Activated CD4-positive, alpha-beta T cell treated with anti-CD3 and anti-CD28 coated beads, Interleukin-2, Interleukin-6, amounts not matched to agents 100 ng/mL and 50 ng/mL, durations not matched to agents 16 hours and 8 hours (primary cell): ENCODE measurements at places on chromosomes 4 and X.

DNA sequence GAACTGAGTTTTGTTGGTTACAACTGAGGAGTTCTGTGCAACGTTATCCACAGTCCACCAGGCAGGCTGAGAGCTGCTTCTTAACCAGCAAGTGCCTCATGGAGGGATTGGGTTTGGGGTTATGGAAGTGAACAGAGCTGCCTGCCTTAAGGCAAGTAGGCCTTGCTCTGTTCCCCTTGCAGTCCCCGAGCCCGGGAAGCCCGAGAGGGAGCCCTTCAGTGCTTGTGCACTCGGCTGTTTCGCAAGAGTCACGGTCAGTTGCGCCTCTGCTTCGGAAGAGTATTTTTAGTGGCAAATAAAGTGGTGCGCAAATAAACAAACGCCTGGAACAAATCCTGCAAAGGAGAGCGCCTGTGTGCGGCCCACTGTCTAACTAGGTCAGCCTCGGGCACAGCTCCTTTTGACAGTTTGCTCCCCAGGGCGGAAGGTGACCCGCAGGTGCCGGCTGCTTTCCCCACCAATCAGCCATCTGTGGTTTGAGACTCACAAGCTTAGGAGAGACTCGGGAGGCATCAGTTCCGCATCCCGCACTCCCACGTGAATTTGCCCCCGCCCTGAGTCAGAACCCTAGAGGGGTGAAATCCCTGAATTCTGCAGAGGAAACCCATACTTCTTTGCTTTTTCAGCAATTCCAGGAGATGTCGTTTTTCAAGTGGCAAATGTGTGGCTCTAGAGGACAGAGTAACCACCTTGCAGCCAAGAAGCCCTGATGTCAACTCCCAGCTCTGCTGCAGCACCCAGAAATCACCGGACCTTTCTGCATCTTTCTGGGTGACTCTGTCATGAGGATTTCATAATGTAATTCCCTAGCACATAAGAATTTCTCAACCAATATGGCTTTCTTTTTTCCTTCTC is 56.8 kb downstream of the LGI2 start:
- no peak for DNase-seq

GRCh38 chr4:99417125-99417524 is 18.0 kb downstream of the ADH7 start:
- DNase-seq = no peak

DNA sequence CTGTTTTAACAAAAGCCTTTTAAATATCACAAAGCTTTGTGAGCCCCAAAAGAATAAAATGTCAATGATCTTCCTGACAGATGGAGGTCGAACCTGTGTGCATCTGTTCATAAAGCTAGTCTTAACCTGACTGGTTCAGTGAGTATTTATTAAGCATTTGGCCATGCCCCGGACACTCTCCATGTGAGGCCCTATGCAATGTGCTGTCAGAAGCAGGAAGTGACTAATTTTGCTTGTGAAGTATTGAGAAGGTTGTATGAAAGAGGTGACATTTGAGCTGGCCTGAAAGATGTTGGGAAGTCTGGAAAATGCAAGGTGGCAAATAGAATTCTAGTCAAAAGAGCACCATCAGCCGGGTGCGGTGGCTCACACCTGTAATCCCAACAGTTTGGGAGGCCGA is 171.4 kb downstream of the MSL3 start:
- DNase-seq = no peak

GRCh38 chr4:1317177-1318045 is 27.7 kb downstream of the MAEA start:
- DNase-seq = no peak

- DNase-seq = no peak
Observed at GRCh38 chr4:139817657-139818452, 152.2 kb downstream of the MGST2 start.

- no peak for DNase-seq
Observed at GRCh38 chr4:176563591-176563990, 229.1 kb downstream of the VEGFC start.

GRCh38 chr4:176792326-176793059 is at the start of gene VEGFC:
Gene VEGFC, minus strand, starts transcription at chr4:176792922. Its CDS starts 611 bp downstream, at chr4:176792311.
- peak; percentile 38 for DNase-seq

GRCh38 chrX:9794495-9794894 is 8.3 kb downstream of the SHROOM2 start:
- DNase-seq = no peak

- DNase-seq = no peak
Observed at GRCh38 chr4:5137927-5138326, 86.6 kb downstream of the STK32B start.

DNA sequence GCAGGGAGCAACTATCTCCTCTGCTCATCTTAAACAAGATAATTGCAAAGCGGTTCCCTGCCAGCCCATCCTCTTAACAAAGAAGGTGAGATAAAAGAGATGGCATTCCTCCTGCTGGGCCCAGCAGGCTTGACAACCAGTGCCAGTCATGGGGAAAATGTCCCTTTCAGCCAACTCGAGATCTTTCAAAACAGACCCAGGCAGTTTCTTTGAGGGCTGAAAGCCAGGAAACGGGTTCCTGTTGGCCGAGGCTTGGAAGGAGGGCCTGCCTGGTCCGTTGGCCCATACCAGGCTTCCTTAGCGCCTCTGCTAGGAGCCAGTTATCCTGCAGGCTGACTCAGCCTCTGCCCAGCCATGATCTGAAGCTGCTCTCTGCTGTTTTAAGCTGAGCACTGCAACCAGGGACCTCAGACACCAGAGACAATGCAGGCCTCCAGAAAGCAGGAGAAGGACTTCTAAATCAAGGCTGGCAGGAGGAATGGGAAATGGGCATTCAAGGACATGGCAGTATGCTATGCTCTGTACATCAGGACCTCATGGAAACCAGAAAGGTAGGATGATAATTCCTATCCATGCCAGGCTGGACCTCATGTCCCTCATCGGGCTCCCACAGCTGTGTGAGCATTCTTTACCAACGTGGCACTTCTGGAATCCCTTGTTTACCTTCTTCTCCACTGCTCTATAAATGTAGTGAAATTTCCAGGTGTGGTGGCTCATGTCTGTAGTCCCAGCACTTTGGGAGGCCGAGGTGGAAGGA is 42.4 kb upstream of the SLC2A9 start:
- DNase-seq = no peak

DNA sequence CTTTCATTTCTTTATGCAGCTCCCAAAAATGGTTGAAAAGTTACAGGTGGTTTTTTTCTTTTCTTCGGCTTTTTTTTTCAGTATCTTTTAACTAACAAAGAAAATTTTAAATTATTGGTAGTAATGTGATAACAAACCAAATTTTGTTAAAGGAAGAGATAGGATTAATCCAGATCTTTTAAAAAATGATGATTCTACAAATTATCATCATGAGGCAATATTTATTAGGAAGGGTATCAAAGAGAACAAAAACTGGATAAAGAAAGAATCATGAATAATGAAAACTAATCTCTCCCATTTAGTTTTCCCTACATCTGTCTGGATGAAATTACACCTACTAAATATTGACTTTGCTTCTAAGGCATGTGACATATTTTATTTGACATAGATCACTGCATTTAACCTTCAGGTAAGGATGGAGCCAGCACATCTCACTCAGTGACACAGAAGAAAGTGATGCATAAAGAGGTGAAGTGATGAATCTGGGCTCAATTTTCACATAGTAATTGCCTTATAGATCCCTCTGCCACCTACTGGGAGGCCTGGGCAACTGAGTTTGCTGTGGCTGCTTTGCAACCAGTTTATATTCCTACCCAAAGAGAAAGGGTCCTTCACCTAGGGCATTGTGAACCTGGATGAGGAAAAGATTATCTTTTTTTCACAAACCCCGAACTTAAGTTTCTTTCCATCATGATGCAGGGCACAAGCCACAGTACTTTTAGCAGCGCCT is 155.6 kb downstream of the HNRNPD start:
- DNase-seq = peak; percentile 16

GRCh38 chr4:168604496-168605373 is 107.9 kb downstream of the PALLD start:
- no peak for DNase-seq

DNA sequence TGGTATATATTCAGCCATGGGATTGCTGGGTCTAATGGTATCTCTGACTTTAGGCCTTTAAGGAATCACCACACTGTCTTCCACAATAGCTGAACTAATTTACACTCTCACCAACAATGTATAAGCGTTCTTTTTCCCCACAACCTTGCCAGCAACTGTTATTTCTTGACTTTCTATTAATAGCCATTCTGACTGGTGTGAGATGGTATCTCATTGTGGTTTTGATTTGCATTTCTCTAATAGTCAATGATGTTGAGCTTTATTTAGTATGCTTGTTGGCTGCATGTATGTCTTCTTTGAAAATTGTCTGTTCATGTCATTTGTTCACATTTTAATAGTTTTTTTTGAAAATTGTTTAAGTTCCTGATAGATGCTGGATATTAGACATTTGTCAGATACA is 235.2 kb downstream of the HEPH start:
- no peak for DNase-seq

DNA sequence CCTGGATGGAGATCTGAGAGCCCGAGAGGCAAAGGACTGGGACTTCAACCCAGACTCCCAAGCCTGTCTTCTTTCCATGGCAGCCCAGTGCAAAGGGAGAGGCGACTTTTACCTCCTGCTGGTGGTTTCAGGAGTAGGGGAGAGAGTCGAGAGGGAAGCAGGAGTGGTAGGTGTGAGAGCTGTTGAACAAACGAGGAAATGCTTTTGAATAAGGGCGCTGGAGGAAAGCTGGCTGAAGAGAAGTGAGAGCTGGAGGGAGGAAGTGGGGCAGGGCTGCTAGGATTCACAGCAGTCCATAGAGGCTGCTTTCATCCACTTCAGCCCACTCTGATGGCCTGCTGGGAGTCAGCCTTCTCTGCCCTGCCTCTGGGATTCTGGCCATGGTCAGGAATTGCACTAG is 81.8 kb upstream of the EFNB1 start:
- DNase-seq = no peak

DNA sequence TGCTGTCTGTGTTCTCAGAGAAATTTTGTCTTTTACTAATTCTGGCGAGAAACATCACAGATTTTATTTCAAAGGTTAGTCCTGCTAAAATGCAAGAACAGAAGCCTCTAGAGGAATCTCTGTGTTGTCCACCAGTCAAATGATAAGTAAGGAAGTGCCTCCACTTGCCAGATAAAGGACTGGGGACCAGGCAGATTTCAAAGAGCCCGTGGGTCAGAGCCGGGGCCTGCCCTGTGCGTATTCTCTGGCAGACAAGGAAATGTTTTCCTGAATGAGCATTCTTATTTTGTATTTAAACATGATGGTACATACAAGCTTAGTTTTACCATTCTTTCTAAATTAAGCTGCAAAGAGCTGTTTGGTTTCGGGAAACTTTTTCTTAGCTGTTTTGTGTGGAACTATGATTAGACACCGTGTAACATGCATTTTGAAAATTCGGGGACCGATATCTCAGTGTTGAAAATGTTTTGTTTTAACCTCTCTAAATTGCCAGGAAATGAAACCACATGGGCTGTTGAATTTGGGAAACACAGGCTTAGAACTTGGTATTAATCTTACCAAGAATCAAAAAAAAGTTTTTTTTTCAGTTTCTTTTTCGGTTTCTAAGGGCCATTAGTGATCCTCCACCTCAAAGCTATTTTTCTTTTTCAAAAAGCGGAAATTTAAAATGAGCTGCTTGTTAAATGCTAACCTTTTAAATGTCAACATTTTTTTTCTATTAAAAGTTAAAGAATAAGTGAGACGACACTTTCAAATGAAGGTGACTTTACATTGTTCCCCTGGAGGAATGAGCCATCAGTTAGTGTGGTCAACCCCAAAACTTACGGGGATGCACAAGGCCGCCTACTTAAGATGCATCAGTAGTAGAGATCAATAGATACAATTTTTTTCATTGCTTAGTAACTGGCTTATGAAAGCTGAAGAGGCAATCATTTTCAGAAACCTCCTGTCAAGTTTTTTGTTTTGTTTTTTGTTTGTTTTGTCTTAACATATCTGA is 89.6 kb upstream of the MTM1 start:
- DNase-seq = peak; percentile 76

- no peak for DNase-seq
Observed at GRCh38 chr4:185524888-185525863, 10.1 kb downstream of the PDLIM3 start.

GRCh38 chr4:21469438-21470300 is 478.9 kb downstream of the KCNIP4 start:
- peak; percentile 2 for DNase-seq

DNA sequence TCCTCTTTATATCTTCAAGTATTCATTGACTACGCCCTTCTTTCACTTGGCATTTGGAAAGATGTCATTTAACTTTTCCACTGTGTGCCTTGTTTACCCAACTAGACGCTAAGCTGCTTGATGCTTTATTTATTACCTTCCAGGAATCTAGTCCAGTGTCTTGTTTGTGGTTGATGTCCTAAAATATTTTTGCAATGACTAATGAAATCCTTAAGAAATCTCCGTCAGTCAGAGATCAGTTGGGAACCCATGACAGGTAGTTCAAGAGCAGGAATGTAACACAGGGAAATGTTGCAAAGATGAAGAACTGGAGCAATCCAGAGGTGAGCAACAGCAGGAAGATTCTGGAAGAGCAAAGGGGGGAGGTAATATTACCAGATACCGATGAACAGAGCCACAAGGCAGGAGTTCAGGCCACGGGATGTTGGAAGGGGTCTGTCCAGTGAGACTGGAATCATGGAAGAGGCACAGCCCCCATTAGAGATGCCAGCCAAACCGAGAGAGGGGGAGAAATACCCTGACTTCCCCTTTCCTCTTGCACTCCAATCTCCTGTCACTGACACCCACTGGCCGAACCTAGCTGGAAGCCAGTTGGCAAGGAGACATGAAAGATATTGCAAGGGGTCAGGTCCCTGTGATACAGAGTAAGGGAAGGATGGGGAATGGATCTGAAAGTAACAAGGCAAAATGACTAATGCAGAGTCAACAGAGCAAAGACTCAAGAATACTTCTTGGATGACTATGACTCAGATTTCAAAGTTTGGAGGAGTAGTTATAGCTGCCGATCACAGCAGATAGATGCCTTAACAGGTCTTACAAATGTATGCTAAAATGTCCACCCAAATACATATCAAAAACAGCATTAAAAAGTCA is 62.7 kb upstream of the PHKA2 start:
- no peak for DNase-seq

GRCh38 chr4:107996949-107997788 is 7.5 kb downstream of the HADH start:
- no peak for DNase-seq

DNA sequence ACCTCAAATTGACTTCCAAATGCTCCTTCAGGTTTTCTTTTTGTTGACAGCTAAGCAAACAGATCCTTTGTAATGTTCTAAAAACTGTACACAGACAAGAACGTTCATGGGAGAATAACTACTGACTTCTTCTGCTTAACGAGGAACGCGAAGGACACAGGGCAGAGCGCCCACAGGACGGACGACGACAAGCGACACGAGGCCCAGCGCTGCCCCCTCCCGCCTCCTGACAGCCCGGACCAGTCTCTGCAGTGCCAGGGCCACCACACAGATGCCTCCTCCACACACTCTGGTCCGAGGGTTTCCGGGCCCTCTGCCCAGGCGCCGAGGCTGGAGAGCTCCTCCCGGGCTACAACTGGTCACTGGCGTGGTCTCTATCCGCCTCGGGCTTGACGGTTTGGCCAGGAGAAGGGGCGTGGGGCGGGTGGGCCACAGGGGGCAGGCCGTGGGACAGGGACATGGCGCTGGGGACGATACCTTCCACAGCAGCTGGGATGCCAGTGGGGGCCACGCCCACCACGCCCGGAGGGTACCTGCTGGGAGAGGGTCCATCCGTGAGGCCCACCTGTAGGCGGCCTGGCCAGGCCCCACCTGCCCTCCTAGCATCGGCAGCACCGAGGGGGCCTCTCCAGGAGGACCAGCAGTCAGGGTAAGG is 36.9 kb downstream of the CTBP1 start:
- no peak for DNase-seq
